Hepatic stellate cell (primary cell): ENCODE measurements at places on chromosomes 16 and 17.

GRCh38 chr17:68600931-68601564 lies at the start of gene FAM20A:
FAM20A (minus strand) TSS chr17:68601367; CDS start chr17:68600666, 701 bp downstream.
- no peak for DNase-seq

DNA sequence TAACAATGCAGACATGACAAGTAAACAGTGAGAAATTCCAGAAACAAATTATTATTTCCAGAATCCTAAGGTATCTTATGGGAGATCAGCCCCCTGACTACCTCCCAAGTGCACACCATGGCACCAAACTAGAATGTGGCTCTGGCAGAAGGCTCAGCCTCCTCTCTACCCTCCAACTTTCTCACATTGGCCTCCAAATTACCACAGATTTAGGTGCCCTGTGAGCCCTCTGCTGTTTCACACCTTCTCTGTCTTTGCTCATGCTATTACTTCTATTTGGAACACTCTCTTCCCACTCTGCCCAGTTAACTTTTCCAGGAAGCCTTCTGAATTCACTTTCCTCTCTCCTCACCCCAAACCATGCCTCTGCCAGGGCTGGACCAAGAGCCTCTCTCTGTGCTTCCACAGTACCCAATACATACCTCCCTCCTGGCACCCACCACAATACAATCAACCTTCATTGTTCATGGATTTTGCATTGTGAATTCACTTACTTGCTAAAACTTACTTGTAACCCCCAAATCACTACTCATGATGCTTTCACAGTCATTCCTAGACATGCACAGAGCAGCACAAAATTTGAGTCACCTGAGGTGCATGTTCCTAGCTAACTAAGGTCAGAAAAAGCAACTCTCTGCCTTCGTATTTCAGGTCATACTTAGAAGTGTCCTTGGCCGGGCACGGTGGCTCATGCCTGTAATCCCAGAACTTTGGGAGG lies 31.4 kb downstream of the SMG6 start:
- no peak for DNase-seq

DNA sequence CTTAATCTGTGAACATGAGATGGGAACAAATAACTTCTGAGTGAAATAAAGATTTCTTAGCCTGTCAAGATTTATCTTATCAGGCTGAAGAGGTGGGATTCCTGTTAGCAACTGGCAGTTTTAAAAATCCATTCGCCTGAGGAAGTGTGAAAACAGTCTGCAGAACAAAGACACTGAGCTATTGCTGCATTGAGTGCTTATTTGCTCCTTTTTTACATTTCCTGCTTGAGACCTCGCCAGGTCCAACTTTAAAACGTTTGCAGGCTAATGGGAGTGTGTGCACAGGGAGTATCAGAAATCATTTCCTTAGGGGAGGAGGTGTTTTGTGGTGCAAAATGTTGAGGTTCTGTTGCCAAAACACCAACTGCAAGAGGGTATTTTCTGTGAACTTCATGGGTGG lies 957.8 kb upstream of the RBFOX1 start:
- no peak for DNase-seq

DNA sequence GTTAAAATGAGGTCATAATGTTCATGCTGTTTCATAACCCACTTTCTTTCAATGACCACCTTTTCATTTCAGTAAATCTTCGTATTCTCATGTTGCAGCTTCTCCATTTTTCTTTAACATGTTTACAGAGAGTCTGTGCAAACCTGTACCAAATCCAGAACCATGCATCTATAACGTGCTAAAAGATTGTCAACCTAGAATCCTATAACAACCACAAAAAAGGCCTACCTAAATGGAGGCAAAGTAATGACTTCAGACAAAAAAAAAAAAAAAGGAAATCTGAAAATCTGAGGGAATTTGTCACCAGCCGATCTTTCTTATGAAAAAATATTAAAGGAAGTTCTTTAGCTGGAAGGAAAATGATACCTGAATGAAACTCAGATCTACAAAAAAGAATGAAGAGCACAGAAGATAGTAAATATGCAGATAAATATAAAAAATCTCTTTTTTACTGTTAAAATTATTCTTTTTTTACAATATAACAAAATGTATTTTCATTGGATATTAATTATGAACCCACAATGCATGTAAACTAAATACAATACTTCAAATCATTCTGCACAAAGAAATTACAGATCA lies 1.4 kb upstream of the SLFN11 start:
- no peak for DNase-seq

GRCh38 chr16:46811682-46812081 lies 19.3 kb downstream of the C16orf87 start:
- DNase-seq: no peak

DNA sequence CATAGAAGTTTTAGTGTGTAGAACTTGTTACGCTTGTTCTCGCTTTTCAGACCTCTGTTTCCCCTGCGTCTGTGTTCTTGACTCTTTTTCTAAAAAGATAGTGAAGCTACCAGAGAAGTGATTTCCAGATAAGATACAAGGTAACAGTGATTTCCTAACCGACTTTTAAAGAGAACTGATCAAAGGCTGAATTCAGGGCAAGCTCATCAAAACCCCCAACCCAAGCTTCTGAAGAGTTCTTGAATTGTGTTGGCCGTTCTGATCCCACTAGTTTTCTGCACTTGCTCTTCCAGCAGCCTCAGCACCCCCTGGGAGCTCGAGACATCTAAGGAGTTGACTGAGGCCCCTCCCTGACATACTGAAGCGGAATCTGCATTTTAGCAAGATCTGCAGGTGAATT lies 12.7 kb upstream of the NSMCE1 start:
- no peak for DNase-seq

- no peak for DNase-seq
These were observed 23.7 kb downstream of the GPR142 start for GRCh38 chr17:74390680-74391653.

DNA sequence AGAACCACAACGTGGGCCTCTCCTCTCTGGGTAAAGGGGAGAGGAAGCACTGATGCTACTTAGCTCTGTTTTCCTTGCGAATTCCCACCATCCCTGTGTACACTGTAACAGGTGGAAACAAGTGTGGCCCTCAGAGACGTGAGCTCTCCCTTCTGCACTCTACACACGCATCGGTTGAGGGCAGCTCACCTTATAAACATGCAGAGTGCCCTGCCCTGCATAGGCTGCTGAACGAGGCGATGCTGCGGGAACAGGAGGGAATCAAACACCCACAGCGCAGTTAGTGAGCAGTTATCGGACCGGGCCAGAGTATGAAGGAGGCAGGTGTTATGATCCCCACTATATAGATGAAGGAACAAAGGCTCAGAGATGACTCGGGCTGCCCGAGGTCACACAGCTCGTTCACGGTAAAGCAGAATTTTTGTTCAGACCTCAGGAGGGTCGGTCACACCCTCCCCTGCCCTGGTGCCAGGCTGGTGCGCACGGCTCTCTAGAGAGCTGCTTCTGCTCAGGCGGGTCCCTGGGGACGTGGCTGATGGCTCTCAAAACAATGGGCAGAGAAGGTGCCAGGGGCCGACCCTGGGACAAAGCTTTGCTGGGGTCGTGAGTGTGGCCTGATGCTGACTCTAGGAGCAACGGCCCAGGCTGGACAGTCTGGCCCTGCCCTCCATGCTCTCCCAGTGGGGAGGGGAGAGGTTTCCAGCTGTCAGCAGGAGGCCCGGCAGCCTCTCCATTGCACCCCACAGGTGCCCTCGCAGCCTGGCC lies 68.5 kb downstream of the RPH3AL start:
- no peak for DNase-seq

GRCh38 chr16:57179215-57179828 lies 6.5 kb downstream of the PSME3IP1 start:
- no peak for DNase-seq

DNA sequence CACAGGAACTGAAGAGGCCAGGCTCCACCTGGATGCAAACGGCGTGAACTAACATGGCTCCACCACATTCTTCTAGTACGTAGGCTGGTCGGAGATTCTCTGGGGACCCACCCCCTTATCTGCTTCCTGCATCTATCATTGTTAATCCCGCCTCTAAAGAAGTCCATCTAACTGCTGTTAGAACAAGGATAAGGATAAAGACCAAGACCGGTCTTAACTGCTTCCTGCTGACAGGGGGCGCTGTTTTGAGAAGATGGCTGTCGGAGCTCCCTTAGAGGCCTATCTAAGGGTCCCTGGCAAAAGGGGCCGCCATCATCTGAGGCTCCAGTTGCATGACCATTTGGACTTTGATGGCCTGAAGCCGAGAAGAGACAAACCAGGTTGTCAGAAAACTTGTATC lies 25.8 kb upstream of the TNFSF12 start:
- DNase-seq: no peak

DNA sequence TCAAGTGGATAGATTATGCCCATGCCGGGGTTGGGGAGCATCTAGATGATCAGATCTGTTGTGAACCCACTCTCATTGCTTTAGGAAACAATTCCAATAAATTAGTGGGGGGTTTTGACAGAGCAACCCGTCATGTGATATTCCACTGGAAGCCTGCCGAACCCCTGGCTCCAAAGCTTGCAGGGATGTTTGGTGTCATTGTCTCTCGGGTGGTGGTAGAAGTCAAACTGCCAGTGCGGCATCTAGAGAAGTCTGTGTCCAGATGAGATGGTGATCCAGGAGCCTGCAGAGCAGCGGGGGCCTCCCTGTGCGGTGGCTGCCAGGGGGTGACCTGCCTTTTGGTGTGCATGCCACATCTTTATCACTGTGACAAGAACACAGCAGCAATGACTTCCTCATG lies 91.7 kb downstream of the SHISA6 start:
- no peak for DNase-seq

GRCh38 chr17:17582372-17582771 lies 9.1 kb downstream of the PEMT start:
- DNase-seq: no peak

DNA sequence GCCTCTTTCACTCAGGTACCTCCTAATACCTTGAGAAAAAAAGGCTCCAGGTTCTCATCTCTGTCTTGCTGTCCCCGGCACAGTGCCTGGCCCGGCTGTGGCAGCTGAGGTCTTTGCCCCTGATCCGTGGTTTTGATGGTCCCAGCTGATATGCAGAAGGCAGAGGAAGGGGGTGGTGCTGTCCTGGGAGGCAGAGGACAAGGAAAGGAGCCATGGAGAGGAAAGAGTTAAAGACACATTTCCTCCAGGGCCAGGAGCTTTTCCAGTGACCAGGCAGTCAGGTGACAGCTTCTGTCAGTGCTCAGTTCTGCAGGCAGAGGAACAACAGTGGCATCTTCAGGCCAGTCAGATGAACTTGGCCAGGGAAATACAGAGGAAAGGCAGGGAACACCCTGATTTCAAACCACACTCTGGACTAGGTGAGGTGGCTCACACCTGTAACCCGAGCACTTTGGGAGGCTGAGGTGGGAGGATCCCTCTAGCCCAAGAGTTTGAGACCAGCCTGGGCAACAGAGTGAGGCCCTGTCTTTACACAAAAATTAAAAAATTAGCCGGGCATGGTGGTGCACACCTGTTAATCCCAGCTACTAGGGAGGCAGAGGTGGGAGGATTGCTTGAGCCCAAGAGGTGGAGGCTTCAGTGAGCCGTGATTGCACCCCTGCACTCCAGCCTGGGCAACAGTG lies 3.3 kb upstream of the COG1 start:
- peak; percentile 74 for DNase-seq

DNA sequence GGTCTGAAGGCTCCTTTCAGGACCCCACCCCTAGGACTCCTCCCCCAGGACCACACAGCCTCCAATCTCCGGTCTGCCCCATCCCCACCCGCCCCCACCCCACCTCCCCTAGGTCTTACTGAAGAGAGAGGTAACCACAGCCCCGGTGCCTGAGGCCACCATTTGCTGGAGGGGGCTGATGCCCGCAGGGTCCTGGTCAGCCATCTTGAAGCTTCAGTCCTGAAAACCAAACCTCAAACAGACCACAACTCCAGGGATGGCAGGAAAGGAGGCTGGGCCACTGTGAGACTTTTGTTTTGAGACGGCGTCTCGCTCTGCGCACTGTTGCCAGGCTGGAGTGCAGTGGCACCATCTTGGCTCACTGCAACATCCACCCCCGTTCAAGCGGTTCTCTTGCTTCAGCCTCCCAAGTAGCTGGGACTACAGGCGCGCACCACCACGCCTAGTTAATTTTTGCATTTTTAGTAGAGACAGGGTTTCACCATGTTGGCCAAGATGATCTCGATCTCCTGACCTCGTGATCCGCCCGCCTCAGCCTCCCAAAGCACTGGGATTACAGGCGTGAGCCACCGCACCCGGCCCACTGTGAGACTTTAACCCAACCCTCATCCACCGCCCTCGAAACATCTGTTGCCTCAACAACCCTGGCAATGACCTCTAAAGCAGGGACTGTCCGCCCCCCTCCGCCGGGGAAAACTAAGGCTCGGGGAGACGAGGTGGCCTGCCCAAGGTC lies 1.1 kb downstream of the SLC25A39 start:
- no peak for DNase-seq

DNA sequence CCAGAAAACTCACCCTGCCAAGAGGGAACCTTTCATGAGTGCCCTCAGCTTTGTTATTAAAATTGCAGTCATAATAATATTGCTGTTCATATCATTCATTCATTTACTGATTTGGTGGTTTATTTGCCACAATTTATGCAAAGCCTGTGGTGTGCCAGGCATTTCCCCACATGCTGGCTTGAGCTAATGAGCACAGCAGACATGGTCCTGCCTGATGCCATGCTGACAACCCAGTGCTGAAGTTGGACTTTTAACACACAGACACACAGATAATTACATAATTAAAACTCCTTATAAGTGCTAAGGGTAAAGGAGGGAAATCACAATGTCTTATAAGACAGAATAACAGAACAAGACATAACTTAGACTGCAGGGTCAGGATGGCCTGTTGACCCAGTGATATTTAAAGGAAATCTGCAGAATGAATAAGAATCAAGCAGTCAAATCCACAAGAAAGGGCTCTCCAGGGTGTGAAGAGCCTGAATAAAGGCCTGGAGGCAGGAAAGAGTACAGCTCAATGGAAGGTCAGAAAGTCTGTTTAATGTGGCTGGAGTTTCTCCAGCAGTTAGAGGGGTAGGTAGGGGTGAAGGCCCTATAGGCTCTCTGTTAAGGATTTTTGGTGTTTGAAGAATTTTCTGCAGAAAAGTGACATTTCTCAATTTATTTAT lies 196.9 kb upstream of the CDH11 start:
- no peak for DNase-seq

- peak; percentile 75 for DNase-seq
These were observed 27.5 kb downstream of the NSMCE1 start for GRCh38 chr16:27240948-27241531.

DNA sequence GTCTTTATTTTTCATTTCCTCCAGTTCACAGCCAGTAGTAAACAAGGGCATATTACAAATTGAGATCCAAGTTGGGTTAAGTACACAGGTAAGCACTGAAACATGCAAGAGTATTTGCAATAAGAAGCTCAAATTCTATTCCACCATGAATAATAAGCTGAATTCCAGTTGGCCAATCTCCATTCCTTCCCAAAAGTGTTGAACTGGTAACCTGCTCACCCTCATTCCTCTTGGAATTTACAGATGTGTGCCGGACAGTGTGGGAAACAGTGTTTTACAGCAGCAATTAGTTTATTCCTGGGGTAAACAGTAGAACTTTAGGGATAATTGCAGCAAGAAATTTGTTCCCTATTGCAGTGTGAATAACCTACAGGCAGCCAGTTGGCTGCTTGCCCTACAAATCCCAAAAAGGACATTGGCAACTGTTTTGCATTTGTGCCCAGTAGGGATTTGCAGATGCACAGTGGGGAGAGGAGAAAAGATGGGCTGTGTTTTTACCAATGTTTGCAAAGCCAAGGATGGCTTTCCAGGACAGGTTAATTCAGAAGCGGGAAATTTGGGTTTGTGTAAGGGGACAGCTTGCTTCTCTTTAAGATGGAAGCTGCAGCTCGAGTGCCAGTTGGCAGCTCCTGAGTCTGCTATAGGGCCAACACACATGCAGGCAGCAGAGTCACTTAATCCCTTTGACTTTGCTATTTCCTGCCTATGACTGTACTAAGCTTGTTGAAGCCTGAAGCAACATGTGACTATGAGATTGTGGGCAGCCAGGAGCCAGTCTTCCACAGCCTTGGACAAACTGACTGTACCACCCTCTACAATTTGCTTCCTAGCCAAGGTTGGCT lies 318.9 kb downstream of the MAP2K6 start:
- peak; percentile 20 for DNase-seq
